Suppressor macrophage treated with lipopolysaccharide for 1 hour (primary cell): ENCODE measurements at places on chromosomes 3 and 15.

DNA sequence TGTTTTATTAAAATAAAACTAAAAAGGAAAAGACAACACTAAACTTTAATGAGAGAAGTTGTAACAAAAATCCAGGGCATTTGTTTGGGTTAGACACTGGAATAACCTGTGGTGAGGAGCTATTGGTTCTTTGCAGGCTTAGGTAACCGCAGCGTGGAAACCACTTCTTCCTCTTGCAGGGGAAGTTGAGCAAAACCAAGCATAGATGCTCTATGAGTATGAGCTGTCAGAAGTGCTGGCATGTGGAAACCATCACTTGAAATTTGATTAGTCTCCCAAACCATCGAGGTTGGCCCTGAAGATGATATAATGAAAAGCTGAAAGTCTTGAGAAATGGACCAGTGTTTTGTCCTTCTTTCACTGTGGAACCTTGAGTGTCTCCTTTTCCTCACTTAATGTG is 127.1 kb upstream of the RBMS3 start:
- no peak for DNase-seq

DNA sequence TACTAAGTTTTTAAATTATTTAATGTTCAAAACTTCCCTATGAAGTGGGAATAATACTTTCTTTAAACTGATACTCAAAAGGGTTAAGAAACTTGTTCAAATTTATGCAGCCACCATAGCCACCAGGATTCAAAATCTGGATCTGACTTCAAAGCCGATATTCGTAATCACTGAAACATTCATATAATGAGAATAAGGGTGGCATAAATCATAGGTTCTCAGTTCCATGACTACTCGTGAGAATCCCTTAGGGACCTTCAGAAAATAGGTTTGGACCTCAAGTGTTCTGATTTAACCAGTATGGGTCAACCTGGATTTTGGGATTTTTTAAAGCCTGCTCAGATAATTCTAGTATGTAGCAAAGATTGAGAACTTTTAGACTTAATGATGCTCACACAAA is 160.6 kb downstream of the RBMS3 start:
- no peak for DNase-seq

DNA sequence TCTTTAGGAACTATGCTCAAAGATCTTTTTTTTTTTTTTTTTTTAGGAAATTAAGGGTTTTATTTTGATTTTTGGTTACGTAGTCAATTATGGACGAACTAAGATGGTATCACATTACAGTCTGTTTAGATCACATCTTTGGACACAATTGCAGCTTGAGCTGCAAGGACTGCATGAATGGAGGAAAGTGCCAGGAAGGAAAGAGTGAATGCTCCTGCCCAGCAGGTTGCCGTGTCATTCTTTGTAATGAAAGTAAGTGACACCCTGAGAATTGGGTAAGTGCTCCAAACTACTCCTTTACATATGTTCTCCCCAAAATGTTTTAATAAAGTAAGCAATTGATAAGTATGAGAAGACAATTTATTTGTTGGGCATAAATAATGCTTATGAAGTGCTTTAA is 716.5 kb upstream of the GOLIM4 start:
- no peak for DNase-seq

- no peak for DNase-seq
Observed at GRCh38 chr15:68609629-68610028, 30.8 kb downstream of the CORO2B start.

DNA sequence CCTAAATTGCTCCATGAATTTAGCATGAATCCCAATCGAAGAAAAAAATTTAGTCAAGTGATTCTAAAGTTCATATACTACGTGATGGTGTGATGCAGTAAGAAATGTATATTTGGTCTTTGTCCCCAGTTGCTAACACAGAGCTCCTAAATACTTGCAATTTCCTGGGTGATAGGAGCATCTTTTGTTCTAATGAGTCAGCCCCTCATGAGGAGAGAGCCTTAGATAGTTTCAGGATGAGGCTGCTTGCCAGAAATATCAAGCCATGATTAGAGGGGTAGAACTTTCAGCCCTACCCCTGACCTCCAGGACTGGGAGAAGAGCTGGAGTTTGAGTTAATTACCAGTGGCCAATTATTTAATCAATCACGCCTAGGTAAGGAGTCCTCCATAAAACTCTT is 170.2 kb downstream of the PDE8A start:
- no peak for DNase-seq

GRCh38 chr3:159657176-159657575 is 331.5 kb upstream of the IL12A start:
- no peak for DNase-seq

GRCh38 chr3:71360764-71361163 is 222.8 kb downstream of the FOXP1 start:
- no peak for DNase-seq

DNA sequence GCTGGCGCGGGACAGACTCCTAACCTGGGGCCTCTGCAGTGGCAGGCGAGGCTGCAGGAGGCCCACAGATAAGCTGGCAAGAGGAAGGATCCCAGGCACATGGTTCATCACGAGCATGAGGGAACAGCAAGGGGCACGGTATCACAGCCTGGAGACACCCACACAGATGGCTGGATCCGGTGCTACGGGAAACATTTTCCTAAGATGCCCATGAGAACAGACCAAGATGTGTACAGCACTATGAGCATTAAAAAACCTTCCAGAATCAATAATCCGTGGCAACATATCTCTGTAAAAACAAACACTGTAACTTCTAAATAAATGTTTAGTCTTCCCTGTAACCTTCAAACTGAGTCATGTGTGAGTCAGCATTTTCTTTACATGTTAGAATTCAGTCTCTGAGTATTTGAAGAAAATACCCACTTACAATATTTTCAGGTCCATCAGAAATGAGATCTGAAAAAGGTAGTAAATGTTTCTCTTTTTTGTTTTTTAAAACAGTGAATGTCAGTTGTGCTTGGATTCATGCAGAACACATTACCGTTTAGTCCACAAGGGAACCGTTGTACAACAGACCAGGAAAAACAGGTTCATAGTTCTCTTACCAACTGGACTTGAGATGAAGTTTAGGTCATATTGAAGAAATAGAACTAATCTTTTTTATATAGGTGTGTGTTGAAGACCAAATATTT is 75.9 kb downstream of the BOC start:
- DNase-seq = peak; percentile 20

GRCh38 chr3:52092271-52092660 is 35.9 kb upstream of the DUSP7 start:
- no peak for DNase-seq

DNA sequence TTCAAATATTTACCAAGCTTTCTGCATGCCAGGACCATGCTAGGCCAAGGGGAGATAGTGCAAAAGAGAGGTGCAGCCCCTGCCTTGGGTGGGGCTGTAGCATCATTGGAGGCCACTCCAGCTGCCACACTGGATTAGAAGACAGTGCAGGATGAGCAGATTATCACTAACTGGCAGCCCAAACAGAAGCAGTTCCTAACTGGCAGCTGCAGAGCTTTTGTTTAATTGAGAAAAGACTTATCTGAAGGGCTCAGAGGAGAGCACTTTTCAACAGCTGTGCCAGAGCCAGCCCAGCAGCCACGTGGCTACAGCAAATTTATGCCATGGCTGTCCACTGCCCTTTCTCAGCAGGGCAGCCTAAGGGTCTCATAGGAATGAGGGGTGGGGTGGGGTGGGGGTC is 13.5 kb upstream of the ACSBG1 start:
- DNase-seq = no peak

- no peak for DNase-seq
Observed at GRCh38 chr3:98765721-98766120, 2.6 kb downstream of the ST3GAL6 start.

DNA sequence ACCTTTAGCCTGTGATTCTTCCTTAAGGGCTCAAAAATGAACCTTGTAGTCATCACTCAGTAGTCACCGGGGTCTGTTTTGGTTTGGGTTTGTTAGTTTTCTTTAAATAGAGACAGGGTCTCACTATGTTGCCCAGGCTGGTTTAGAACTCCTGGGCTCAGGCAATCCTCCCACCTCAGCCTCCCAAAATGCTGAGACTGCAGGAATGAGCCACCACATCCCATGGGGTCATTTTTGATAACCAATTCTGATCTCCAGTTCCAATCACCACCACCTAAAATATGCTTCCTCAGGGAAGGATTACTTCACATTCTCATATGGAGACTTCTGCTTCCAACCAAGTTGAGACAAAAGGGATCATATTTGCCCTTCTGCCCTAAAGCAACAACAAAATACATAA is 22.1 kb downstream of the ATP13A3 start:
- DNase-seq = no peak

GRCh38 chr3:58190291-58190690 is 20.5 kb downstream of the DNASE1L3 start:
- DNase-seq = no peak

- no peak for DNase-seq
Observed at GRCh38 chr3:126451511-126451910, 24.2 kb downstream of the ZXDC start.

- DNase-seq = no peak
Observed at GRCh38 chr15:77622209-77622933, 10.3 kb downstream of the LINGO1 start.

GRCh38 chr3:107034142-107034541 is 343.1 kb upstream of the CCDC54 start:
- DNase-seq = no peak

DNA sequence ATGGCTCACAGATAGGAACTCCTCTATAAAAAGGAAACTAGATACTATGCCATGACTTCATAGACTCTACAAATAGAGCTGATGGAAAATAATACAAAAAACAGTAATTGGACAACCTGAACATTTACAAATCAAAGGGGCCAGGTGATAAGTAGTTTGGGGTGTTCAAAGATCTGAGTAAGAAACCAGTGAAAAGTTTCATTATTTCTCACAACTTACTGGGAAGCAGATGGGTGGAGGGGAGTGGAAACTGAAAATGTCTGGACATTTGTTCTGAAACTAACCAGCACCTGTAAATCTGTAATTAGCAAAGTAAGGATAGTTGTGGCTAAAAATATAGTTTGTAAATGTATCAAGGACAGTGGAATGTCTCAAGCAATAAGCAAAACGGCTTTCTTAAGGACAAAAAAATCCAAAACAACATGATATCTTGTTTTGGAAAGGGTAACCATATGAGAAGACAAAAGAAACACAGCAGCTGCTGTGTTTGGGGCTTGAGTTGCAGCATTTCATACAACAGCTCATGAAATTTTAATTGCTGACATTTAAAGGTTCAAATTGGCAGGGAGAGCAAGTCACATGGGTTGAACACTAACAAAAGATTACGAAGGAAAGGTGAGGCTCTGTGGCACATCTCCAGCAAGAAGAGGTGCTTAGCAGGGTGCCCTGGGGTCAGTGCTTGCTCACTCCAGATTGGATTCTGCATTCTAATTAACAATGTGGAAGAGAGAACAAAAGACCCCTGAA is 26.8 kb upstream of the THBS1 start:
- DNase-seq = no peak

GRCh38 chr3:44114142-44114541 is 127.5 kb upstream of the TOPAZ1 start:
- DNase-seq = peak; percentile 27

- DNase-seq = peak; percentile 75
Observed at GRCh38 chr15:43769584-43770228, 7.1 kb downstream of the ELL3 start.

GRCh38 chr3:139534992-139535879 is 4.3 kb downstream of the RBP1 start:
- DNase-seq = no peak

DNA sequence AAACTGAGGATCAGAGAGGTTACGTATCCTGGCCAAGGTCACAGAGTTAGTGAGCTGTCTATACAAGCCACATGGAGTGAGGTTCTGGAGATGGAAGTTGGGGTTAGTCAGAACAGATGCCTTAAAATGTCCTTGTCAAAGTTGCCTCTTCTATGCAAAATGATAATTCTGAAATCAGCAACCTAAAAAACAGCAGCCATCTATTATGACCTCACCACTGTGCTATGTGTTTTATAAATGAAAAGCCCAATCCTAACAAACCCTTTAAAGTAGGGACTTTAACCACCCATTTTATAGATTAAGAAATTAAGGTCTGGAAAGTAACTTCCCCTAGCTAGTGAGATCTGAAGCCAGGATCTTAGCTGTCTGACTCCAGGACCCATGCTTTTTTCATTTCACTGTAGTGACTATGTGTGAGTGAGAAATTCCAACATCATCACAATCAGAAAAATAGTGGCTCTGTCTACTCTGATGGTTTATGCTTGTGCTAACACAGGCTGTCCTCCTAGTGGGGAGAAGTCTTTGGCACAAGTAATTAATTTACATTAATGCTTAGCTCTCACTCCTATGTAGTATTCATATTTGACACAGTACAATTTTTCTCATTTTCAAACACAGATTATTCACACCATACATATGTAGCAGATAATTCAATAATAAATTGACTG is 143.6 kb downstream of the ANO10 start:
- DNase-seq = no peak

DNA sequence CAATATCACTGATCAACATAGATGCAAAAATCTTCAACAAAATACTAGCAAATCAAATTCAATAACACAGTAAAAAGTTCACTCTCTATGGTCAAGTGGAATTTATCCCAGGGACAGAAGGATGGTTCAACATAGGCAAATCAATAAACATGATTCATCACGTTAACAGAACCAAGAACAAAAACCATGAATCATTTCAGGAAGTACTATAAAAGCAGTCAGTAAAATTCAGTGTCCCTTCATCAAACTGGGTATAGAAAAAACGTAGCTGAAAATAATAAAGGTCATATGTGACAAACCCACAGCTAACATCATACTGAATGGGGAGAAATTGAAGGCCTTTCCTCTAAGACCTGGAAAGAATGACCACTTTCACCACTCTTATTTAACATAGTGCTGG is 172.1 kb downstream of the POLR2M start:
- no peak for DNase-seq

GRCh38 chr15:27412415-27412814 is 441.4 kb downstream of the GABRG3 start:
- DNase-seq = no peak

- no peak for DNase-seq
Observed at GRCh38 chr3:32764481-32764880, 53.3 kb upstream of the TRIM71 start.

DNA sequence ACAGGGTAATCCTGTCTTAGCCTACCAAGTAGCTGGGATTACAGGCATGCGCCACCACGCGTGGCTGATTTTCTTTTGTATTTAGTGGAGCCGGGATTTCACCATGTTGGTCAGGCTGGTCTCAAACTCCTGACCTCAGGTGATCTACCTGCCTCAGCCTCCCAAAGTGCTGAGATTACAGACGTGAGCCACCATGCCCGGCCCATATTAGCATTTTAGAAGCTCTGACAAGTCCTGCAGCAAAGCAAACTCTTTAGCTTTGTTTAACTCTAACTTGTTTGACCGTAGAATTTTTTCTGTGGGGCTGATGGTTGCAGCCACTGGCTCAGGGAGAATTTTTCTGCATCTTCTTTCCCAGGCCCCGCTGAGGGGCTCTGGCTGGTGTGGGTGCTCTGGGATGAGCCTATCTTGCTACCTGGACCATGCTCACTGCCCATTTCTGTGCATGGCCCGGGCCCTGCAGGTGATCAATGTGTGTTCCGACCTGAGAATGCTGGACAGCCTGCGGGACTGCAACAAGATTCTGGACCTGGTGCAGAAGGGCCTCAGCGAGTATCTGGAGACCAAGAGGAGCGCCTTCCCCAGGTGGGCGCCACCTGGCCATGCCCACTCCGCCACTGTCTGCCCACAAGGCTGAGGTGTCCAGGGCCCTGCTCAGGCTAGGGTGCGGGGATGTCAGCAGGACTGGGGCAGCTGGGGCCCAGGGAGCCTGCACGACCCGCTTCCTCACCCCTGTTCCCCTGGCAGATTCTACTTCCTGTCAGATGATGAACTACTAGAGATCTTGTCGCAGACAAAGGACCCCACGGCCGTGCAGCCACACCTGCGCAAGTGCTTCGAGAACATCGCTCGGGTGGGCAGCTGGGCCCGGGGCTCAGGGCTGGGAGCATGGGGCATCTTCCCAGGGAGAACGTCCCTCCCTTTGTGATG is 41.3 kb downstream of the DNAH1 start:
- no peak for DNase-seq
